ENCODE measurements at places on chromosomes 3 and 15. TPM values are rescaled to one million over a fixed set of nuclear protein-coding genes. Genes with fewer than 3 reads are reported as not detected.

- no peak for DNase-seq
These were observed 97.3 kb downstream of the DAPK2 start for GRCh38 chr15:63948971-63949370.

DNA sequence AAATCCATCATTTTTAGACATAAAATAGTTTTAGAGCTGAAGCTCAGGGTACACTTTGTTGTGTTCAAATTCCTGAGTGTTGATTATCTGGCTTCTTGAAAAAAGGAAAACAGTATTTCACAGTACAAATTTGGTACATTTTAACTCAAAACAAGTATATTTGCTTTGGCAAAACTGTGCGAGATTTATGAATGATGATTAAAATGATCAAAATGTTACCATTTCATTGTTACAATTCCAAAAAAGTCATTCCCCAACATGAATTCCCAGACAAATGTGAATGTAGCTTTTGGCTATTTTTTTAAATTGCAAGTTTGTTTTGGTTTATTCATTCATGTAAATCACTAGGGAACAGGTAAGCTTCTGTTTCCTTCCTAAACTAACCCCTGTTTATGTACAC lies 347.4 kb upstream of the DCBLD2 start:
- no peak for DNase-seq

DNA sequence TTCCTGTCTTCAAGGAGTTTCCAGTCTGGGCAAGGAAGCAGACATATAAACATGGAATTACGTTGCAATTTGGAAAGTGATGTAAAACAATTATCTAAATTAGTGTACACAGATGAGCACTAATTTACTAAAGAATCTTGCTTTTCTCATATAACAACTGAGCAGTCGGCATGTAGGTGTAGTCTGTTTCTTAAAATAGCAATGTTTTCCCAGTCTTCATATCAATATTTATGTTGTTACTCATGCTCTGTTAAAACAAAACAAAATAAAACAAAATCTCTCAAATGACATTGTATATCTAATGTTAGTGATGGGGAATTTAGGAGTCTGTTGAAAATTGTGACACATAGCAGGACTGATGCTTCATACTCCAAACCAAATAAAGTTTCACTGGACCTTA lies 75.6 kb downstream of the SAMMSON start:
- DNase-seq = no peak

GRCh38 chr15:74458473-74458872 lies 2.5 kb downstream of the UBL7 start:
- DNase-seq = no peak

DNA sequence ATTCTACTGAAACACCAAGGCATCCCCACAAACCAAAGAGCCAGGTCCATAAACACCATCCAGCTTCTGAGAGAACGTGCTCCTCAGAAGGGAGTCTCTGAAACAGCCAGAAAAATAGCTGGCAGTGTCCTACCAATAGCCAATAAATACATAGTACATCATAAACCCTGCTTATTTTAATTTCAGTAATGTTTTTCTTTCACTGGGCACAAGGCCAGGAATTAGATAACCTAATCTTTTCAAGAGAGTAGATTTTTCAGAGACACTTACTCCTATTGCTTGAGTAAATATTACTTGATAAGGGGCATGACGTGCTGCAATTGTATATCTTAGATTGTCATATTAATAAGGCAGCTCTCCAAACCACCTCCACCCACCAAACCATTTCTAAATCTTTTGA lies 22.7 kb downstream of the GADL1 start:
- DNase-seq = no peak

GRCh38 chr15:64807751-64808222 lies 17.7 kb downstream of the PIF1 start:
- DNase-seq = no peak

GRCh38 chr3:147312786-147313280 lies 93.5 kb downstream of the ZIC4 start:
- no peak for DNase-seq

DNA sequence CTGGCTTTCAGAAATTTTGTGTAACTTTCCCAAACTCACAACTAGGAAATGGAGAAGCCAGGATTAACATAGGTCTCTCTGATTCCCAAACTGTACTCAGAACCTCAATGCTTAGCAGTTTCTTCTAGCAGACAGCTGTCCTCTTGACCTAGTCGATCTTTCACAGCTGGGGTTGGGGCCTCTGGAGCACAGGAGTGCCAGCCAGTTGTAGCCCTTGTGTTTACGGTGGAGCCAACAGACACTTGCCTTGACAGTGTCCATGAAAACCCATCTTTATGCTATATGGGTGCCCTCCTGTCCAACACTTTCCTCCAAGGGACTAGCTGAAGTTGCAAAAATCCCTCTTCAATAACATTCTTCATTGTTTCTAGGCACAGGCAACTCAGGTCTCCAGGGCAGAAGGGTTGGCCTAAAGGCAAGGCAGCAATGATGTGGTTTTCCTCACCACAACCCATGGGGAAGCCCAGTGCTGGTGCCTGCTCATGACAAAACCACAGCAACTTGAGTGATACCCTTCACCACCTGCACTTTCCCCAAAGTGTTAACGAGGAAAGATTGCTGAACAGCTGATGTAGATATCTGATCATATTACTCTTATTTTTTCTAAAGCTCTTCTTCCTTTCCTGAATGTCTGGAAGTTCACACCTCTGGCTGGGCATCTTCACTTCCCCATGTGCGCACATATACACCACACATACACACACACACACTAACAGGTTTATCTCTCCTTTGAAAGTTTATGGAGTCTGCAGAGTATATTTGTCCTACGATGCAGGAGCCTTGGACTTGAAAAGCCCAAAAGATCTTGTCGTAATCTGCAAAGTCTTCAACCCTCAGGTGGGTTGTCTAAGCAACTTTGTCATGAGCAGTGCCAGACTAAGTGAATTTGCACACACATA lies 11.0 kb upstream of the KNG1 start:
- no peak for DNase-seq

DNA sequence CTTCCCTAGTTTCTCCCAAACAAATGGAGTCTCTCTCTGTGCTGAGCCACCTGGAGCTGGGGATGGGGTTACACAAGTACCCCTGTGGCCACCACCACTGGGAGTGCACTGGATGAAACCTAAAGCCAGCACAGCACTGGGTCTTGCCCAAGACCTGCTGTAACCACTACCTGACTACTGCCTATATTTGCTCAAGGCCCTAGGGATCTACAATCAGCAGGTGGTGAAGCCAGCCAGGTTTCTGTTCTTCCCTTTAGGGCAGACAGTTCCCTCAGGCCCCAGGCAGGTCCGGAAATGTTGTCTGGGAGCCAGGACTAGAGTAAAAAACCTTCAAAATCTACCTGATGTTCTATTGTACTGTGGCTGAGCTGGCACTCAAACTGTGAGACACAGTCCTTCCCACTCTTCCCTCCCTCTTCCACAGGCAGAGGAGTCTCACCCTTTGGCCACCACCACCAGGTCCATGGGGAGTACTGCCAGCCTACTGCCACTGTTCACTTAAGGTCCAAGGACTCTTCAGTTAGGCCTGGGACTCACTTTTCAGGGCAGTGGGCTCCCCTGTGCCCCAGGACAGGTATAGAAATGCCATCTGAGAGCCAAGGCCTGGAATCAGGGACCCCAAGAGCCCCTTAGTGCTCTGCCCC lies 23.8 kb downstream of the C3orf20 start:
- no peak for DNase-seq

The TMEM207 gene
- not detected for total RNA-seq

The SCN5A gene
- 0.06 TPM for total RNA-seq

The CAMKV gene
- total RNA-seq = not detected

The XCR1 gene
- total RNA-seq = 0.09 TPM

The PDCD7 gene
- total RNA-seq = 14.8 TPM

Data from omental fat pad (tissue), 4 donors.